ENCODE measurements at places on chromosomes 3 and 15.

GRCh38 chr3:30184091-30184810 is 422.1 kb upstream of the TGFBR2 start:
- no peak for DNase-seq

GRCh38 chr3:155382396-155383042 is 89.0 kb upstream of the STRIT1 start:
- DNase-seq = no peak

DNA sequence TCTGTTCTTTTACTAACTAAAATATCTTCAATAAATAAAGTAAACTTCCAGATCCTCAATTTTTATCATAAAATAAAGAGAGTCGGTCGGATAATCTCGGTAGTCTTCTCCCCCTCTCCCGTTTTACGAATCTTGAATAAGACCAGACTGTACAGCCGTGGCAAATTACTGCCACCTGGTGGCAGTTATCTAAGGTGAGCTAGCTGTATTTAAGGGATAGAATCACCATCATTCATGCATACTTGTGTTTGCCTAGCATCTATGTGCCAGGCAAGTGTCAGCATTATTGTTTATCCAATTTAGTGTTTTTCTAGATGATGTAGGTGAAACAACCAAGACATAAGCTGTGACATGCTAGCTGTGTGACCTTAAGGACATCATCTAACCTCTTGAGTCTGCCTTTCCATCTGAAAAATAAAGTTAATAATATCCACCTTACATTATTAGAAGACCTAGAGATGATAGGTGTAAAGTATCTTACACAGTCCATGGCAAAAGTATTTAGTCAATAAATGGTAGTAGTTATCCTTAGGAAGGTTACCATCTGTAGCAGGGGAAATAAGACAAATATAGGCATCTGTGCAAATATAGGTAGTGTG is 21.3 kb downstream of the DUT start:
- peak; percentile 29 for DNase-seq

GRCh38 chr3:106036696-106037095 is 167.9 kb upstream of the CBLB start:
- no peak for DNase-seq

DNA sequence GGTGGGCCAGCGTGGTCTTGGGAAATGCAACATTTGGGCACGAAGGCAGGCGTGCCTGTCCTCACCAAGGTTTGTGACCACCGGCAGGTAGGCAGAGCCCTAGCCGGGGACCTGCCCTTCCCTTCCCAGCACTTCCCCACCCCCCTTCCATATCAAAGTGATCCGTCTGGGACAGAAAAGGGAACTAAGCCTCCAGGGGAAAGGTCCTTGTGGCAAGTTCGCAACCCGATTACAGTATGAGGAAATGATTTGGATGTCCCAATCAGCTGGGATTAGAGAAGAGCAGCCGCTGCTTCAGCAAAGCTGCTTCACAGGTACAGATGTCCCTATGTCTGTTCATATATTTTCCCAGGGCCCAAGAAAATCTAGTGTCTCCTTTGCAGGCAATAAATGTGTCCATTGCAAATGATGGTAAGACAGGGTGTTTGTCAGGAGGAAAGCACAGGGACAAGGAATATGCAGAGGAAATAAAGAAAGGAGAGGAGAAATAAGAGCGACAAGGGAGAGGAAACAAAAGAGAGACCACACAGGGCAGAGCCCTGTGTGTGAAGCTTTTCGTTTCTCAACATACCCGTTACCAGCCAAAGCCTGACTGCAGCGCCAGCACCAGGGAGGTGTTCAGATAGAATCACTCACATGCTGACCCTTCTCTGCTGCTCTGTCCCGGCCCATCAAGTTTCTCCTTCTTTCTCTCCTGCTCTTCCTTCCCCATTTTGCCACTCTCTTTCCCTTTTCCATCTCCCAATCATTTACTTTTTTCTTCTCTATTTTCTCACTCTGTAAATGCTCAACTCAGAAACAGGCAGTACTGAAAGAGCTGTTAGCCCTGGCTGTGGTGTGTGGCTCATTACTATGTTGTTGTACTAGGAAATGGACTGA is 17.4 kb upstream of the SECISBP2L start:
- no peak for DNase-seq

- no peak for DNase-seq
Observed at GRCh38 chr3:30426293-30426993, 180.0 kb upstream of the TGFBR2 start.

DNA sequence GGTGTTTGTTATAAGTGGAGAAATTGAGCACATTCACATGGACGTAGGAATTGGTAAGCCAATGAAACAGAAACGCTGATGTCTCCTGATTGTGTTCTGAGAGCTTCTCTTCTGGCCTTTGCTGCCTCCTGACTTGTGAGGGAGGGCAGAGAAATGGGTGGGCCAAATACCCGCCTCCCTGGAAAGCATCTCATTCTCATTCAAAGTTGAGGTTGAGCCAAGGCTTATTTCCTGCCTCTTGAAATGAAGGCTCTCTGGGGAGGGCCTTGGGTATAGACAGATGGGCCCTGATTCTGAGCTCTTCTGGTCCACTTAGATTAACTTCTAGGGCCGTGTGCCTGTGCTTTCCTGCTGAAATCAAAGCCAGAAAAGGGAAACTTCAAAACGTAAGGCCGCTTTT is 57.4 kb upstream of the MYZAP start:
- no peak for DNase-seq

- no peak for DNase-seq
Observed at GRCh38 chr15:31161951-31162350, 60.4 kb upstream of the TRPM1 start.

GRCh38 chr3:117165176-117165575 is 455.6 kb downstream of the TUSC7 start:
- no peak for DNase-seq

GRCh38 chr3:130992344-130992743 is 34.3 kb downstream of the ASTE1 start:
- DNase-seq = no peak

- DNase-seq = no peak
Observed at GRCh38 chr15:99720533-99720932, 12.7 kb downstream of the LYSMD4 start.

DNA sequence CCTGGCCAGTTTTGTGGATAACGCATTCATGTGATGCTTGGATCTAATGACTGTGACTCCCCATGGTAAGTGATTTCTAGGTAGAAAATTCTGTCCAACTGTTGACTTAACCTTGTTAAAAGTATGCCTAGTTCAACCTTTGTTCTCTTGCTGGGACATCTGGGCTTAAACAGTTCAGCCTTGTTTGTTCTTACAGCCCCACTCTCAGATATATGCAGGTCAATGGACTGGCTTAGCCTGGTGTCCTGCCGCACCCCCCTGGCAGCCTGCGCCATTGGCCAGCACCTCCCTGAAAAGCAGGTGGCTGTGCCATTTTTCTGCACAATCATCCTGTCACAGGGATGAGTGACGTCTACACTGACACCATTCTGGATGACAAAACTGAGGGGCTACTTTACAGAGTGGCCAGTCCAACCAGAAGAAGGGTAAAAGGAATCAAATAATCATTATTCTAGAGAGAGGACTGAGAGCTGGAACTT is 244.7 kb upstream of the ONECUT1 start:
- DNase-seq = no peak

GRCh38 chr3:122364490-122364889 is 18.5 kb downstream of the MIX23 start:
- DNase-seq = no peak

DNA sequence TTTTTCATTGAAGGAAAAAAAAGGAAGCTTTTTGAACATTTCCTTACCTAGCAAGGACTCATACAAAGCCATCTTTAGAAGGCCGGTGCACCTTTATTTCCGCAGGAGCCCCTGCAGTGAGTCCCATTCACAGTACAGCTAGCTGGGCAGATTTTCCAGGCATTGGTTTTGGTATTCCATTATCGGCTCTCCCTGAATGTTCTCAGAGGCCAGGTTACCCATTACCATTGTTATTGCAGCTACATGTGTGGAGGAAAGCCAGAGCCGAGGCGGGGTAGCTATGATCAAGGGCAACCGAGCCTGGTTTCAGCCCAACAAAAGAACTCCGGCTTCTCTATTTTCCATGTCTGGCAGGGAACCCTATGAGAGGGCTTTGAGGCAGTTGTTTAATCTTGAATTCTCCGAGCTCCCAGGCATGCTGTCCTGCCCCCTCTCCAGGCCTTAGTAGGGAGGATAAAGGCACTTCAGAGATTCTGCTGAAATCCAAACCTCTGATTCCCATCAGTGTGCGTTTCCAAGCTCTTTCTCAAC is 100.3 kb downstream of the LRRK1 start:
- no peak for DNase-seq

DNA sequence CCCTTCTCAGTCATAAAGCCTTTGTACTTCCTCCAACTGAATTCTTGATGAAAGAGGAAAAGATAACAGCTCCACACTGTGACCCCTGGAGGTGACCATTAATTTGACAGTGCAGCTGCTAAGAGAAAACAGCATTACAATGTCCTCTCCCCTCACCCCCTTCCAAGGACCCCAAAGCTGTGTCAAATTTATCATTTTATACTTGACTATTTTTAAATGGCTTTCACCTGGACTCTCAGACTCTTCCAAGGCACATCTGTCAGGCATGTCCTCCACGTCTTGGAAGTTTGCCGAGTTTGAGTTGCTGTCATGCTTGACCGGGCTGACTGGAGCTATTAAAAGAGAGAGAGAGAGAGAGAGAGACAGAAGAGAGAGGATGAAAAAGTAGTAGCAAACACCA is 236.5 kb downstream of the WDR72 start:
- DNase-seq = no peak

DNA sequence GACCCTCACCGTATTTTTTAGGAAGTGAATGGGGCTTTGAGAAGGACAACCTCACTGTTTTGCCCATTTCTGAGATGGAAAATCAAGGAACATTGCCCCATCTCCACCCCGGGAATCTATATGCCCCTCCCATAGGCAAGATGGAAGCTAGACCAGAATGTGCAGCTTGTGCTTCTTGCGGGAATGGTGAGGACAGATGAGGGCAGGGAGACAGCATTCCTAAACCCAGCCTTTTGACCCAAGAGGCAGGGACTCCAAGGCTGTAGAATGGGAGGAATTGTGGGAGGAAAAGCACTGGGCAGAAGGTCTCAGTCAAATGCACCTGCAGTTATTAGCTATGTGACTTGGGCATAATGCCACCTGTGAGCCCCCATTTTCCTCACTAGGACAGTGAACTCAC is 66.9 kb downstream of the SMAD3 start:
- DNase-seq = no peak

- DNase-seq = no peak
Observed at GRCh38 chr3:42106646-42107045, 15.5 kb downstream of the TRAK1 start.

GRCh38 chr3:19748782-19749447 is 185.1 kb downstream of the EFHB start:
- DNase-seq = no peak

GRCh38 chr15:65785151-65785550 is 6.9 kb downstream of the DENND4A start:
- no peak for DNase-seq

GRCh38 chr15:72184165-72184811 is 13.3 kb downstream of the GRAMD2A start:
- no peak for DNase-seq

GRCh38 chr3:73086071-73086494 is 24.6 kb downstream of the EBLN2 start:
- peak; percentile 48 for DNase-seq
